ENCODE measurements at places on chromosomes 1 and 21.

DNA sequence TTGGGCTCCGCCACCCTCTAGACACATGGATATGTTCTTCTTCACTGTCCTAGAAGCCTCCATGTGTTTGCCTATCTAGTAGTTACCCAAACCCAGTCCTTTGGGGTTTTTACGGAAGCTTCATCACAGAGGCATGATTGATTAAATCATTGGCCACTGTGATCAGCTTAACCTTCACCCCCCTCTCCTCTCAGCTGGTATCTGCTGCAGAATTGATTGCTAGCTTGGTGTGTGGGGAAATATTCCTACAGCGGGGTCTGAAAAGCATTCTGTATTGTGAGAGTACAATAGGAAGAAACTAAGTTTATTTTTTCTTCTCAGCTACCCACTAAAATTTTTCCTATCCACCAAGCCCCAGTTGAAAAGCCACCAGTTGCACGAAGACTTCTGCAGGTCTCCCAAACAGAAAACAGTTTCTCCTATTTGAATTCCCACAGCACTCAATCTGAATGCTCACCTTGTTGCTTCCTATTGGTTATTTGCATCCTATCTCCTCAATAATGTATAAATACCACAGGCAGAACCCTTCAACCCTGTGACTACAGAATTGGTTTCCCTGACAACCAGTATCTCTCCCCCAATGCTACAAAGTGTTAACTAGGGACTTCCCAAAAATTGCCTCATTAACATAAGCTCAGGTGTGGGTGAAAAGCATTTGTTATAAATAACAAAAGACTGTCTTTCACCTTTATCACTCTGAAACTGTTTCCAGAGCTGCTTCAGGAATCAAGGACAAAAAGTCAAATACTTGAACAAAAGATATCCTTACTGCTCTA is 9.3 kb upstream of the VANGL1 start:
- no peak for DNase-seq

DNA sequence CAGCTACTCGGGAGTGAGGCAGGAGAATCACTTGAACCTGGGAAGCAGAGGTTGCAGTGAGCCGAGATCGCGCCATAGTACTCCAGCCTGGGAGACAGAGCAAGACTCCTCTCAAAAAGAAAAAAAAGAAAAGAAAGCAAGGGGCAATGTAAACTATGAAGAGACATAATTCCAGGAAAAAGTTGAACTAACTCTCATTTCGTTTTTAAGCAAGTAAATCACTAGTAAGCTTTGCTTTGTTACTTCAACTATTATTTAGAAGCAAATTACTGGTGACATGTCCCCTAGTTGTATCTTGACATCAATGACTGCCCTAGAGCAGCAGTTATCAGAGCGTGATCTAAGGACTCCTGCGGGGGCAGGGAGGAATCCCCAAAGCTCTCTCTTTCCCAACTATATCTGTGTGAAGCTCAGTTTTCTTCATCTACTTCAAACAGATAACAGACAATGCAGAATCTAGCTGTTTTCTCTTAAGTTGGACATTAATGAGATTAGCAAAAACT is 18.7 kb downstream of the CLSTN1 start:
- DNase-seq: no peak

DNA sequence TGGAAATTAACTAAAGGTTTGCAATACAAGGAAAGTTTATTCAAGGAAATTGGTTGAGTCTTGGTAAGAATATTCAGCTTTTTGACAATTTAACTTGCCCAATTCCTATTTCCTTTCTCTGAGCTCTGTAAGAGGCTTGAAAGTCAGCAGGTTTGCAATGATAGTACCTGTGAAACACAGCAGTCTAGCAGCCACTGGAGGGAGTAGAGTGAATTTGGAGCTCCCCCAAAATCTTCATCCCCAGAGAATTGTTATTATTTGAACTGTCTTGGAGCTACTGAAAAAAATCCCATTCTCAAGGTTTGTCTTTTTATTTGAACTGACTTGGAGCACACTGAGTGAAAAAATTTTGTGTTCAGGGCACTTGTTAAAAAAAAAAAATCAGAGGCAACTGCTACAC is 654.2 kb upstream of the PKN2 start:
- no peak for DNase-seq

DNA sequence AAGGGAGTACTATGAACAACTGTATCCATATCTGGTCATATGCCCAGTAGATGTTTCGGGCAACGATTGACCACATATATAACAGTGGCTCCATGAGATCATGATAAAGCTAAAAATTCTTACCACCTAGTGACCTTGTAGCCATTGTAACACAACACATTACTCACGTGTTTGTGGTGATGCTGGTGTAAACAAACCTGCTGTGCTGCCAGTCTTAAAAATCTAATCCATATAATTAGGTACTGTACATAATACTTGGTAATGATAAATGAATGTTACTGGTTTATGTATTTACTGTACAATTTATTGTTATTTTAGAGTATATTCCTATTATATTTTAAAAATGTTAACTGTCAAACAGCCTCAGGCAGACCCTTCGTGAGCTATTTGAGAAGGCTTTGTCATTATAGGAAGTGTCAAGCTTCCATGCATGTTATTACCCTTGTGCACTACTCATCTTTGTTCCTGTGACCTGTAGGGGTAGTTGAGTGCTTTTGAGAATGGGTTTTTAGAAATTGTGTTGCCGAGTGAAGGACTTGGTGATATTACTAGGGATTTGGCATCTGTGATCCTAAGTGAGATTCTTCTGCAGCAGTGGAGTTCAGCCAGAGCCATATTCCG is 23.6 kb downstream of the DIP2A start:
- no peak for DNase-seq

- no peak for DNase-seq
Observed at GRCh38 chr1:1116701-1117468, 996 bp upstream of the C1orf159 start.

DNA sequence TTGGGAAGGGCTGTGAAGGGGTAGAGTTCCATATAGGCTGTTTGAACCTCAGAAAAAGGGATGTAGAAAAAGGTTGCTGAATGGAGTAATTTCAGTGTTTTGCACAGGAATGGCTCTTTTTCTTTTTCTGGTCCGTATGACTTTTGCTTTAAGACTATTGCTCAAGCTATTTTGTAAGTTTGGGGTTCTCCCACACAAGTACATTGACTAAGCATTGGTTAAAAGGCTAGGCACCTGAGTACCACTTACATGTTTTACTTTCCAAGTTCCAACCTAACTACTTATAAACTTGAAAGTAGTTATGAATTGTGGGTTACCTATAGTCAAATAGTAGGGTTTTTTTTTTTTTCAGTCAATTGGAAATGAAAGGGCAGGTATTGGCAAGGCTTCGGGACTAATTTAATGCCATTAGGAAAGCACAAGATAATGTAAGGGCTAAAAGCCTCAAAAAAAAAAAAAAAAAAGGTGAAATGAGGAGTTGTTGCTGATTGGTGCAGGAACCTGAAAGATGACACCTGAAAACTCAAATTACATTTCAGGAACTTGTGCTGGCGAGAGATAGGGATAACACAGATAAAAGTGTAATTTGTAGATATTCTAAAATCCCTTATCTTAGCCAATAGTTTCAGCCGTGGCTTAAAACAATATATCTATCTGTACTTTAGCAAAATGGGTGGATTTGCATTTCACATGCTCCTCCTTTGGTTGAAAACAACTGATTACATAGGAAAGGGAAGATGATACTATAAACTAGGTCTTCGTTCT is 209.5 kb downstream of the RPS6KC1 start:
- DNase-seq: no peak
